ENCODE measurements at places on chromosomes 1 and 21.

DNA sequence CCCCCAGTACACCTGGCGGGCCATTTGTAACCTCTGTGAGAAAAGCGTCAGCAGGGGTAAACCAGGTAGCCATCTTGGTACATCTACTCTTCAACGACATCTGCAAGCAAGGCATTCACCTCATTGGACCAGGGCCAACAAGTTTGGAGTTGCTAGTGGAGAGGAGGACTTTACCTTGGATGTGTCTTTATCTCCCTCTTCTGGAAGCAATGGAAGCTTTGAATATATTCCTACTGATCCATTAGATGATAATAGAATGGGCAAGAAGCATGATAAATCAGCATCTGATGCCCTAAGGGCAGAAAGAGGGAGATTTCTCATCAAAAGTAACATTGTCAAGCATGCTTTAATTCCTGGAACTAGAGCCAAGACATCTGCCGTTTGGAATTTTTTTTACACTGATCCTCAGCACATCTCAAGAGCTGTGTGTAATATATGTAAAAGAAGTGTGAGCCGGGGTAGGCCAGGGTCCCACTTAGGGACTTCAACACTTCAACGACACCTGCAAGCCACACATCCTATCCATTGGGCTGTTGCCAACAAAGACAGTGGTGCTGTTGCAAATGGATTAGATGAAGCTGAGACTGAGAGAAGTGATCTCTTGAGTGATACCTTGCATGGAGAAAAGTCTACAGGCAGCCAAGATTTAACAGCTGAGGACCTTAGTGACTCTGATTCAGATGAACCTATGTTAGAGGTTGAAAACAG is 2.7 kb downstream of the ZBED6 start:
- no peak for DNase-seq

DNA sequence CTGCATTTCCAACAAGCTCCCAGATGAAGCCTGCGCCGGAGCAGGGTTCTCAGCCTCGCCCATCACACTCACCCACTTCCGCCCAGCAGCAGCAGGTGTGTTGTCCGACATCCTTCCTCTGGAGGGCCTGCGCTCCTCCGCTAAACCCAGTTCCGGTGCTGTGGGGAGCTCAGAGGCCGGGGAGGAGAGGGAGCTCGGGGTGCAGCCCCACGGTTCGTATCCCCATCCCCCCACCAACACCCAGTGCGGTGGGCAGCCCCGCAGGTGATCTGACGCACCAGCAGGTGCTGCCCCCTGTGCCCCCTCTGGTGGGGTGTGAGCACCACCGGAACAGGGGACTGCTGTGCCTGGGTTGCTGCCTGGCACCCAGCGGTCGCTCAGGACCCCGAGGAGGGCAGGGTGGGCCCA is 3.4 kb upstream of the PEX10 start:
- peak; percentile 62 for DNase-seq

GRCh38 chr1:209042413-209042812 is 541.1 kb upstream of the CAMK1G start:
- DNase-seq: no peak

DNA sequence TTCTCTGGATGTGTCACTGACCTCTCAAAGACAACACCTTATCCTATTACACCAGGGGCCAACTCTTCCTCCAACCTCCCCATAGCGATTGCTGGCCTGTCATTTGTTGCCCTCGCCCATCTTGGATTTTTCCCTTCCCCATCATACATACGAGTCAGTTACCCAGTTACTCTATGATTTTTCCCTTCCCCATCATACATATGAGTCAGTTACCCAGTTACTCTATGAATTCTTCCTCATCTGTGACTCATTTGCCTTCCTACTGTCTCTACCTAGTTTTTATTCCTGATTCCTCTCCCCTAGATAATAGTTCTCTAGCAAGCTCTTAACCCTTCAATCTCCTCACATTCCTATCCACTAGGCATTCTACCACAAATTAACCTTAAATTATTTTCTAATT is 178.8 kb downstream of the NR5A2 start:
- DNase-seq: no peak

- peak; percentile 55 for DNase-seq
Observed at GRCh38 chr1:45686015-45686287, 382 bp downstream of the GPBP1L1 start.

DNA sequence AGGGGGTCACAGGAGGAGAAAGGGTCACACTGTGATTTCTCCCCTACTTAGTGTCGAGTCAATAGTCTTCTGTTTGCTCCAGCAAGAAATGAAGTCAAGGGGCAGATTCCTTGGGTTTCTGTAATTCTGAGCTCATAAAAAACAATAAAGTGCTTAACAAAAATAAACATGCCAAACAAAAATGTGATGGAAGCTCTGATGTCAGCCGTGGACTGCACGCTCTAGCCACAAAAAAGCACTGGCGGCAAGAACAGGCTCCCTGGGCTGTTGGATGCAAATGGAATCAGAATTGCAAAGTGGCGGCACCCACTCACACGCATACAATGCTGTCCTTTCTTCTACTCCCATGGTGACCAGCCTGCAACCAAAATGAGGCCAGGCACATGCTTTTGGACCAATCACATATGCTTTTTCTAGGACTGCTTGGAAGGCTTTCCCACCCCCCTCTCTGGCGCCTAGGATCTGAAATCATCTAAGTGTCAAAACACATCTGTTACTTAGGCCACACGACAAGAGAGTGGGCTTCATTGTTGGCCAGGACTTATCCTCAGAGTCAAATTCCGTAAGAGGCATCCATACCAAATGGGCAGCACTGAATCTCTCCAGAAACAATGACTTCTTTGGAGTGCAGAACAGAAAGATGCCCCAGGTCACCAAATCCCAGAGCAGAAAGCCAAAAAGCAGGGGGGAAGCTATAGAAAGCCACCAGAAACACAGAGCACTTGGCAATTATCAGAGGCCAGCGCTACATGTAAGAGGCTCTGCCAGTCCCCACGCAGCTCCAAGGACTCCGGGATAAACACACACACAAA is 9.2 kb downstream of the C1orf198 start:
- DNase-seq: no peak

DNA sequence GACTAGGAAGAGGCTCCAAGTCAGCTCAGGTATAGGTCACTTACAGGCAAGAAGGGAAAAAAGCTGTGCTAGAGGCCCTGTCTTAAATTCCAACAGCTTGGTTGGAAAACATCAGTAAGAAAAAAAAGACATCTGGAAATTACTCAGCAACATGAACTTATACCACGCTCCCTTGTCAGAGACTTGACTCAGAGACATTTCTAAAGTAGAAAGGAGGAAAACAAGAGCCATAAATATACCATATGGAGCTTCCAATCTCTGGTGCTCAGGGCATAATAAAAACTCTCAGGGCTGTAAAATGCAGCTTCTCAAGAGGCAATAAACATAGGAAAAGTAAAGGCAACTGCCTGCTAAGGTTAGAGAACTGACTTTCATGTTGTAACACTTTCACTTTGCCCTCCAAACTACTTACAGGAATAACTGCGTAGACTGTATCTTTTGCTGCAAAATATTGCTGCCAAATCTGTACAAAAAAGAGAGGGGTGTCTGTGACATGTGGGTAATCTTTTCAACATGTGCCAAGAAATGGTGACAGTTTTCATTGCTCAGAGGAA is 14.7 kb downstream of the ATPAF1 start:
- DNase-seq: no peak

DNA sequence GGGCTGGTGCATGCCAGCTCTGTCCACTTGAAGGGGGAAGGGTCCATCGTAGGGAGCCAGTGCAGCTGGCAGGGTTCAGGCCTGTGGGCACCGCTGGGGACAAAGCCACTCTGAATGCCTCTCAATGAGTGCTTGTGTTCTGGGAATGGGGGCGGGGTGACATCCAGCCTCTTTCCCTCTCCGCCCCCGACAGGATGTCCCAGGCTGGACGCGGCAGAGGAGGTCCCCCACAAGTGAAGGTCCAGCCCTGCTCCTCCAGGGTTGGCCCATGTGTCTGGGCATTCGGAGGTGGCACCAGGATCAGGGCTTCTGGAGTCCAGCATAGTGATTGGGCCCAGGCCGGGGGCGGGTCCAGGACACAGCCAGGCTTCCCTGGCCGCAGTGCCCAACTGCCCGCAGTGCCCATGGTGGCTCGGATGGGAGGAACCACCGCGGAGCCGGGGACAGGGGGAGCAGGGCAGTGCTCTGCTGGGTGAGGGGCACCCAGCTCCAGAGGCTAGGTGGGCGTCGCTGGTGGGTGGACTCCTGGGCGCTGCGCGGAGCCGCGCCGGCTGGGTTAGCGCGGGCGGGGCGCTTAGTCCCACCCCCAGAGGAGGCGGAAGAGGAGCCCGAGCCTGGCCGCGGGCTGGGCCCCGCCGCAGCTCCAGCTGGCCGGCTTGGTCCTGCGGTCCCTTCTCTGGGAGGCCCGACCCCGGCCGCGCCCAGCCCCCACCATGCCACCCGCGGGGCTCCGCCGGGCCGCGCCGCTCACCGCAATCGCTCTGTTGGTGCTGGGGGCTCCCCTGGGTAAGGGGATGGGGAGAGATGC is at the start of gene SHISA4:
Gene SHISA4 (plus strand): TSS at position 617 of the 808 bp plus-strand sequence. CDS start 97 bp downstream, at position 714.
- no peak for DNase-seq

DNA sequence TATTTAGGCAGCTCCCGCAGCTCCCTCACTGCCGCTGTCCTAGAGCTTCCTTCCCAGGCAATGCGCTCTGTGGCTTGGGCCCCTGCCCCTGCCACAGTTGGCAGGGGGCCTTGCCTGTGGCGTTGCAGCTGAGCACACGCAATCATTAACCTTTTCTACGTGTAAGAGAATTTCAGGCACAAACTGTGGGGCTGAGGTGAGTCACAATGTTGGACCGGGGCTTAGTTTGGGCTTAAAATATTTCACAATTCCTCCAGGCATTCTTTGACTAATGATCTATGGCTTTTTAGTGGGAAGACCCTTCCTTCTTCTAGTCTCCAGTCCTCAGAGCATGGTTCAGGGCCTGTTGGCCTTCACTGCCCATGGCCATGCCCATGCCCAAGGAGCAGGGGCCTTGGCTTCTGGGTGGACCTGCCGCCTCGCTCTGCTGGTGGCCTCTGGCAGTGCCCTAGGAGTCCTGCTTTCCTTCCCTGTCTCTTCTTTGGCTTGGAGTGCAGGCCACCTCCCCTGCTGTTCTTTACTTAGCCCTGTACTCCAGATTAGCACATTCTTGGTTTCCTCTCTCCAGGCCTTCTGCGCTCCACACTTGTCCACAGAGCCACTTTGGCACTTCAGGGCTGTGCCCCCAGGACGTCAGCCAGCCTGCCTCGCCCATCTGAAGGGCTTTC is 39.2 kb downstream of the MAPKAPK2 start:
- no peak for DNase-seq

GRCh38 chr1:97780884-97781283 is 139.9 kb downstream of the DPYD start:
- no peak for DNase-seq

- no peak for DNase-seq
Observed at GRCh38 chr1:17207540-17207939, 2.6 kb downstream of the PADI1 start.

- DNase-seq: no peak
Observed at GRCh38 chr1:109864047-109864822, 46.4 kb upstream of the CSF1 start.

GRCh38 chr1:39295901-39296300 is 91.4 kb downstream of the MACF1 start:
- DNase-seq: no peak

DNA sequence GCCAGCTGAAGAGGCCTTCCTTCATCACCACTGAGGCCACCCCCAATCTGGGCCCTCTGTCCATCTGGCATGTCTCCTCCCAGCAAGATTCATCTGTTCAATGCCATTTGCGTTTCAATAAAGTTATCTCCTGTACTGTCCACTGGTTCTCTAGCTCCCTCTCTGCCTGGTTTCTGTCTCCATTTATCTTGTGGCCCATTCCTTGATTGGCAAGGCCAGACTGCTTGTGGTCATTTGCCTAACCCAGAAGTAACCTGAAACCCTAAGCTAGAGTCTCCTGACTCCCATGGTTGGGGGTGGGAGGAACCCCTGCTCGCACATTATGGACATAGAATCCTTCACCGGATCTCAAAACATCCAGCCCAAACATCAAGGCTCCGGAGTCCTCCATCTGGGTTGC is 2.1 kb upstream of the IPO9 start:
- DNase-seq: no peak

DNA sequence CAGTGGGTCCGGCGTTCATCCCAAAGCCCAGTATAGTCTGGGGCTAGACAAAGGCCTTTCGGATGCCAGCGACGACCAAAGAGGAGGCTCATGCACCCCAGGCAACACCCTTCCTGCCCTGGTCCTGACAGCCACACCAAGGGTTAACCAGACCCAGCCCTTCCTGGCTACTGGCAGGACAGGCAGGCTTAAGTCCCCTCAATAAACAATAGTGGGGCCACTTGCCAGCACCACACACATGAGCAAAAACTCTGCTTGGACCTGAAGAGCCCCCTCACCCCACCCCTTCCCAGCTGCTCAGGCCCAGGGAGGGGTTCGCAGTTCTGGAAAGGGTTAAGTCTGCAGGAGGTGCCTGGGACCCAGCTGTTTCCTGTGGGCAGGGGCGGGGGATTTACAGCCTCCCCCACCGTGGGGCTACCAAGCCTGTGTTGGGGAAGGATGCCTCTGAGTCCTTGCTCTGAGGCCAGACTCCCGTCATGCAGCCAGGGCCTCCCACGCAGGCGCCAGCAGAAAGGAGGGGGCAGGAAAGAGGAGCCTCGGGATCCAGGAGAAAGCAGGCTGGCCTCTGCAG is 18.2 kb downstream of the PHLDA3 start:
- no peak for DNase-seq

DNA sequence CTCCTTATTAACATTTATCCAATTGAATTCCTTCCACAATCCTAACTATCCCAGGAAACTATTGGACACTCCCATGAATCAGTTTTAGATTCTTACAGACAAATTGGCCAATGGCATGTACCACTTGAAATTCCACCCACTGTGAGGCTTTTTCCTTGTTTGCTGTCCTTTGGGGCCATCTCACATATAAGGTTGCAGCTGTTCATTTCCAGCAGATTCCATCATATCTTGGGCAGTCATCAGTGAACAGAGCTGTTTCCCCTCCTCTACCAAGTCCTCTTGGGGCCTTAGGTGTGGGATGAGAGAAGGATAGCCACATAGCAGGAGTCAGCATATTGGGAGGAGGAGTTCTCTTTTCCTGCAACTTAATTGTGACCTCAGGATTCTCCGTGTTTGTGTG is 109.1 kb downstream of the HHAT start:
- no peak for DNase-seq

- DNase-seq: no peak
Observed at GRCh38 chr1:236269439-236269838, 12.3 kb downstream of the ERO1B start.

GRCh38 chr1:16248603-16249516 is 11.9 kb upstream of the CPLANE2 start:
- DNase-seq: no peak

- DNase-seq: no peak
Observed at GRCh38 chr1:84737590-84737989, 47.3 kb upstream of the SSX2IP start.

DNA sequence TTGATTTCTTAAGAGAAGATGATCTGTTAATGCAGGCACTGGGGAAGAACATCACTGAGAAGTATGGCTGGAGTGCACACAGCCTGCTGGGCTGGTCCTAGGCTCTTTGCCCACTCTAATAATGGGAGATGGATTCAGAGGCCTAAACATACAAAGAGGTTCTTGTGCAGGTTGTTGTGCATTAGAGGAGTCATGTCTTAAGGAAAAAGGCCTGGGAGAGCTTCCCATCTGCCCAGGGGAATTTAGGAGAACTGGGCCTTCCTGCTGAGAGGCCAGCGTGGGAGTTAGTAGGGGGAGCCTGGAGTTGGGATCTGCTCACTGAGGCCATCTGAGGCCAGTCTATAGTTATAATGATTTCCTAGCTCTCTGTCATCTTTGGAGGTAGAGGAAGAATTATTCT is 126.7 kb downstream of the TLR5 start:
- no peak for DNase-seq

GRCh38 chr1:210360852-210361477 is 32.3 kb downstream of the HHAT start:
- DNase-seq: peak; percentile 31

GRCh38 chr1:202661136-202661845 is 49.0 kb downstream of the SYT2 start:
- no peak for DNase-seq
